ENCODE measurements at places on chromosomes 3 and 15. TPM values are rescaled to one million over a fixed set of nuclear protein-coding genes. Genes with fewer than 3 reads are reported as not detected.
A peak's percentile ranks its signal among the peaks of the same experiment; 100 is the strongest.

DNA sequence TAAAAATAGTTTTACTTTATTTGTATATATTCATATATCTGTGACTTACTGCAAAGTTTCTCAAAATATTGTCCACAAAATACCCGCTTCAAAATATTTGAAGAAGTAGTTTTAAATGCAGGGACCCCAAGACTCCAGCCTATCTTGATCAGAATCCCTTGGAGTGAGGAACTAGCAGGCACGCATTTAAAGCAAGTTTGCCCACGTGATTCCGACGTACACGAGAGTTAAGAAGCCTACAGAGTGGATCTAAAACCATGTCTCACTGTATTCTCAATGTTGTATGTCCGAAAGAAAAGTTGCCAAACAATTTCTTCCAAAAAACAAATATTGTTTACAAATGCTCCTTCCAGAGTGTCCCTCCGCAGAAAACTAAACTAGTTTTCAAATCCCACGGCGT is 1.7 kb downstream of the GABRB3 start:
- no peak for DNase-seq

The GNAI2 gene
- 560 TPM for total RNA-seq

The COL6A5 gene
- total RNA-seq = not detected

DNA sequence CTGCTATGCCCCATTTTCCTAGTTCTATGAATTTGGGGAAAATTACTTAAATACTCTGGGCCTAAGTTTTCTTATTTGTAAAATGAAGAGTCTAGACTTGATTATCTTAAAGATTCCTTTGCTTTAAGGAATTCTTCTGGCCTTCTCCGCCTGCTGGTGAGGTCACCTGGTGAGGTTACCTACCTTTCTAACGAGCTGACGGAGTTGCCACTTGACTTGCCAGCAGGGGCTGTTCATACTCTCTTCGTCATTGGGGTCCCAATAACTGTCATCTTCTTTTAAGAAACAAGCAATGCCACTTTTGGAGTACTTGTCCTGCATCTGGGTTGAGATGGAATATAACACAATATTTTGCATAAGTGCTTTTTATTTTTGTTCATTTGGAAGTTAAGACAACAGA is 8.6 kb downstream of the TNFSF10 start:
- DNase-seq = no peak

The SIN3A gene
- total RNA-seq = 29.6 TPM

DNA sequence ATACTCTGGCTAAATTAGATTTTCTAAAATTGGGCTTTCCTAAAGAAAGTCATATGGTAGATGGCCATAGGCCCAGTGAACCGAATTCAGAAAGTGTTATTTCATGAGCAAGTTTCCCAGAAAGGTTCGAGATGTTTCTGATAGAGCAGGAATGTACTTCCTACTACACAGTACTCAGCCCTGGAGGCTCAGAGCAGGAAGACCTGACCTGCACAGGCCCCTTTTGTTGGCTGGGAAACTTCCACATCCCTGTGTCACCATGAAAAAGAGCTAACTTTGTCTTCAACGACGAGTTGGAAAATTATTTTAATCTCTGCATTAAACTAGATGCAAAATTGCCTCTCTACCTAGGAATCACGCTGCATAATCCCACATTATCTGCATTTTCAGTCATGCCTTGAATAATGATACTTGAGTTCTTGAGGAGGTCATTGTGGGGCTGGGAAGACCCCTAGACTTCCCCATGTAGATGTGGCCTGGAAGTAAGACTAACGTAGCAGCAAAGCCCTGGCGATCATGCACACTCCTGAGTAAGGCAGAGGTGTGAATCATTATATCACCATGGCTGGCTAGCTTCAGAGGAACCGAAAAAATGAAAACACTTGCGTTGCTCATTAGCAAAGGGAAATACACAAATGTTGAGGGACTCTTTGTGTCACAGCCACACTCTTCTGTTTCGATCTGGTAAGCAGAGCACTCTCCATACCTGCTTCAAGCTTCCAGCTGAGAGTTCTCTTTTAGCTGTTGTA is 47.1 kb downstream of the CMTM7 start:
- DNase-seq = peak; percentile 38

- DNase-seq = no peak
Measured at GRCh38 chr15:94848054-94848453, 616.7 kb downstream of the MCTP2 start.

The PSTPIP1 gene
- 0.25 TPM for total RNA-seq

DNA sequence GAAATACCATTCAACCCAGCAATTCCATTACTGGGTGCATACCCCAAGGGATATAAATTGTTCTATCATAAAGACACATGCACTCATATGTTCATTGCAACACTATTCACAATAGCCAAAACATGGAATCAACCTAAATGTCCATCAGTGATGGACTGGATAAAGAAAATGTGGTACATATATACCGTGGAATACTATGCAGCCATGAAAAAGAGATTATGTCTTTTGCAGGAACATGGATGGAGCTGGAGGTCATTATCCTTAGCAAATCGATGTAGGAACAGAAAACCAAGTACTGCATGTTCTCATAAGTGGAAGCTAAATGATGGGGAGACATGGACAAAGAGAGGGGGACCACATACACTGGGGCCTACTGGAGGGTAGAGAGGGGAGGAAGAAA is 5.5 kb upstream of the MYRIP start:
- no peak for DNase-seq

DNA sequence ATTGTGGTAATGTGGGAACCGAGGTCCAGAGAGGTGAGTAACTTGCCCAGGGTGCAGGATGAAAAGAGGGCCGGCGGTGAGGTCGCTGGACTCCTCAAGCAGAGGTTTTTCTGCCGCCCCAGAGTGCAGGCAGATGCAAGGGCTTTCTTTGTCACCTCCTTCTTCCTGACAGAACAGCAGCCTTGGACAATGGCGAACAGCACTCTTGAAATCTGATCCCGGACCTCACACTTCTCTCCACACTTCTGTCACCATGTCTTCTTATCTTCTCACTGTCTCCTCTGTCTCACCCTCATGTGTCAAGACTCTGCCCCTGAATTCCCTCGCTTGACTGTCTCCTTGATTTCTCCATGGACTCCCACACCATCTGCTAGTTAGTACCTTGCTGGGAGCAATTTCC is 15.4 kb upstream of the VPS8 start:
- DNase-seq = no peak

The DNAH1 gene
- 1.0 TPM for total RNA-seq

DNA sequence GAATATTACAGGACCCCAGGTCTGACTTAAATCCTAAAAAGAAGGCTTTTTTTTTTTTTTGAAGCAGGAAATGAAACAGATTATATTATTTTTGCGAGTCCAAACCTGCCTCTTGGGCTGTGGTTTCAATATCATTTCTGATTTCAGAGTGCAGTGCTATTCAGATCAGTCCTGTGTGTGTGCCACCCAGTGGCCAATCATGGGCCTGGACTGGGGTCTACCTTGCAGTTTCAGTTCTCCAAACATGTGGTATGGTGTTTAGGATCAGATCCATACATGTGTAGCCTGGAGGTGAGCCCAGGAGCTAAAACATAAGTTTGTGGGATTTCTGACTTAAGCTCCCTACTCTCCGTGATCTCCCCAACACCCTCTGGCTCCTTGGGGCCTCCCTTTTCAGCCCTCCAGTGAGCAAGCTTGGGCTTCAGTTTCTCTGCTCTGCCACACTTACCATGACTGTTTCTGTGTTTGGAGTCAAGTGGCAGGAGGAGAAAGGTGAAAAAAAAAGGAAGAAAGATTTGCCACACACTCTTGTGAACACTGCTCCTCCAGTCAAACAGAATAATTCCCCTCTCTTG is 12.1 kb upstream of the THSD4 start:
- peak; percentile 41 for DNase-seq

DNA sequence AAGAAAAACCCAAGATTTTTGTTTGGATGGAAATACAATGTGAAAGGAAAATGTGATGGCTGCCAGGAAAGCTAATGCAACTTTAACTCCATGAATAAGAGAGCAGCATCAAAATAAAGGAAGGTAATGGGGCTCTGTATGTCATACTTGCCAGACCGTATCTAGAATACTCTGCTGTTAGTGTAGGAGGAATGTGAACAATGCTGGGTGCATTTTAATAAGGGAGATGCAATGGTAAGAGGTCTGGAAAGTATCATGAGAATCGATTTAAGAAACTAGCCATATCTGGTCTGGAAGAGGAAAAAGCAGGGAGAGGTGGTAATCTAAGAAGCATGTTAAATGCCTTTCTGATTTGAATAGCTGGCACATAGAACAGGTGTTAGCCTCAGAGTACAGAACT is 239.6 kb downstream of the GBE1 start:
- DNase-seq = no peak

The SERINC4 gene
- total RNA-seq = not detected

DNA sequence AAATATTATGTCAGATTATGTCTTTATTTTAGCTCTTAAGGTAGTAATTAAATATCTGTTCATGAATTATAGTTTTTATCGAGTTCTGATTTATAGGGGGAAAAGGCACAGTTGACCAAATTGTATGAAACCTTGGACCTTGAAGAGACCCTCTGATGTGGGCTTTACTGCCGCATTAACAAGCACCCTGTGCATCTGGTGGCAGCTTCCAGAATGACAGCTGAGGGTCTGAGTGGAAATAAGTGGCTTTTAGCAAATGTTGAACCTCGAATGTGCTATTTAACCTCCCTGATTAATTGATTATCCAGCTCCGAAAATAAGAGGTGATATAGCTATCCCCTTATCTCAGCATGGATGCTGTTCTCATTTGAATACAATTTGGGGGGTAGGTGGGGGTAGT is 87.0 kb downstream of the TMEM108 start:
- no peak for DNase-seq

DNA sequence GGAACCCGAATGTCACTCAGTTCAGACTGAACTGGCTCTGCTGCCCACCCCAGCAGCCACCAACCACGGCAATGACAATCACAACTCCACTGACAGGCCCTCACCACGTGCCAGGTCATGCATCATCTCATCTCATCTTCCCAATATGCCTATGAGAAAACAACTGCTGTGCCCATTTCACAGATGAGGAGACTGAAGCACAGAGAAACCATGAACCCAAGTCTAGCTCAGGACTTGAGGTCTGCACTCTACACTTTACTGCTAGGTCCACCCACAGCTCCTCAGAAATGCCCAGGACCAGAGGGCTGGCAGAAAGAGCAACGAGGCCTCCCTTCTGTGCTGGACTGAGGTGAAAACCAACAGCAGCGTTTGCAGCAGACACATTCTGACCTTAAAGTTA is 99.2 kb upstream of the LINGO1 start:
- no peak for DNase-seq

GRCh38 chr3:120013481-120013880 is 80.8 kb downstream of the GSK3B start:
- peak; percentile 16 for DNase-seq

The FAM81A gene
- under 0.01 TPM for total RNA-seq

The HEXA gene
- total RNA-seq = 136 TPM

The LSMEM2 gene
- not detected for total RNA-seq

- DNase-seq = no peak
Measured at GRCh38 chr3:115728013-115728412, 104.7 kb downstream of the GAP43 start.

GRCh38 chr15:80010131-80010673 is 39.2 kb upstream of the BCL2A1 start:
- no peak for DNase-seq

The ARHGAP31 gene
- 26.9 TPM for total RNA-seq

GRCh38 chr15:72965671-72966070 is 86.6 kb upstream of the NEO1 start:
- no peak for DNase-seq

- DNase-seq = peak; percentile 57
Measured at GRCh38 chr15:80970018-80970657, 19.5 kb downstream of the MESD start.

The CYP1A2 gene
- total RNA-seq = under 0.01 TPM

GRCh38 chr15:48144889-48145288 is 24.1 kb downstream of the SLC24A5 start:
- no peak for DNase-seq

The MUC4 gene
- total RNA-seq = not detected

DNA sequence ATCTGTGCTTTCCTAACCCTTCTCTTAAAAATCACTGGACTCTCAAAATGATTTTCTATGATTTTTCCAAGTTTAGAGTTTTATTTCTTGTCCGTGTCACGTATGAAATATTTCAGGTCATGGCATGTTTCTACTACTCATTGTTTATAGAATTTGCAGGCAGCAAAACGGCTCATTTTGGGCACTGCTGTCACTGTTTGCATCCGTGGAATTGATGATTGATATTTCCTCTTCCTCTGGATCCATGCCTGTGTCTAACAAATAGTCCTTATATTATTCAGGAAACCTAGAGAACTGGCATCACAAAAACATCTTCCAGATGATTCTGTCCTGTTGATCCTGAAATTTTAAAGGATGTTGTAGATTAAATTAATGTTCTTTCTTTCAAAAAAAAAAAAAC is 47.6 kb downstream of the LARS2 start:
- DNase-seq = peak; percentile 89

DNA sequence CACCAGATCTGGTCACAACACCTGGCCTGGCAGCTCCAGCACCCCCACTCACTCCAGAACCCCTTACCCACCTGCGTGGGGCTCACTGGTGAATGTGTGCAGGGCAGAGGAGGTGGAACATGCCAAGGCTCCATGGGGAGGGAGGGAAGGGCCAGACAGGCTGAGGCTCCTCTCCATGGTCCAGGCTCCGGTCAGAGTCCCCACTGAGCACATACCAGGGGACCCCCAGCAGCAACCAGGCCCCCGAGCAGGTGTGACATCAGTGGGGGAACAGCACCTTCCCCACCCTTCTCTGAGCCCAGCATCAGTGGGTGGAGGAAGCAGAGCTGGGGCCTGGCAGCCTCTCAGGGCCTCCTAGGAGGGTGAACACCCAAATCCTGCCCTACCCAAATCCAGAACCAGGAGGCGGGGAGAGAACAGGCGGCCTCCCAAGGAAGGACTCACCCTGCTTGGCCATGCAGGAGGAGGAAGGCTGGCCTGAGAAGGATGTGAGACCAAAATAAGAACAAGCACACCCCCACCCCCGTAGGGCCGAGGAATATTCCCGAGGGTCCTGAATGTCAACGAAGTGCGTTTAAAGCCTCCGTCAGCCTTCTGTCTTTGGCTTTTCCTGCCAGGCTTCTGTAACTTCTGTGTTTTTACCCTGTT is 1.1 kb upstream of the GP9 start:
- no peak for DNase-seq

- DNase-seq = no peak
Measured at GRCh38 chr15:33500432-33501195, 189.8 kb downstream of the RYR3 start.

The CSPG4 gene
- total RNA-seq = under 0.01 TPM

GRCh38 chr15:56168394-56168793 is 75.3 kb downstream of the RFX7 start:
- DNase-seq = no peak

The GALK2 gene
- 43.5 TPM for total RNA-seq

- DNase-seq = no peak
Measured at GRCh38 chr3:148974726-148975125, 16.6 kb upstream of the GYG1 start.

The VPS8 gene
- 43.2 TPM for total RNA-seq

The GUCA1C gene
- total RNA-seq = not detected

The MUC13 gene
- total RNA-seq = not detected

All from dermis microvascular lymphatic vessel endothelial cell (primary cell).